ENCODE measurements at places on chromosomes 13 and 19.

DNA sequence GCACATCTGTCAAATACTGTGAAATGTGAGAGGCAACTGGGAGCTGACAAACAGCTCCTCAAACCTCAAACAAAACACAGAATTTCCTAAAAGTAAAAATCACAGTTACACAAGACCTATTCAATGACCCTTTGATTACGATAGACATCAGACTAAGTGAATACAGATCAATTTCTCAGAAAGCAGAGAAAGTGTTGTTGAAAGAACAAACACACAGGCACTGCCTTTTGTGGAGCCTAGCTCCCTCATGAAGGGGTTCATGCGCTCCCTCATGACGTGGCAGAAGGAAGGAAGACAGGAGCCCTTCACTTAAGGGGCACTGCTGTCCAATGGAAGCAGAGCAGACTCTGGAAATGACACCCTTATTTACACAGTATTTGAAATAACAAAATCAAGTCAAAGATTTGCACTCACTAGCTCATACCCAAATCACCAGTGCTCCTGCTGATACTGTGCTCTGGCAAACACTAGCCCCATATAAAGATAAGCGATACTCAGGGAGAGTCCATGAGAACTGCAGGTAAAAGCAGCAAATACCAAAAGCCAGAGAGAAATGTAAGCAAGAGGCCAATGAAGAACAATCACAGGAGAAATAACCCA, 144.9 kb downstream of the KLF12 start:
- DNase-seq: no peak

DNA sequence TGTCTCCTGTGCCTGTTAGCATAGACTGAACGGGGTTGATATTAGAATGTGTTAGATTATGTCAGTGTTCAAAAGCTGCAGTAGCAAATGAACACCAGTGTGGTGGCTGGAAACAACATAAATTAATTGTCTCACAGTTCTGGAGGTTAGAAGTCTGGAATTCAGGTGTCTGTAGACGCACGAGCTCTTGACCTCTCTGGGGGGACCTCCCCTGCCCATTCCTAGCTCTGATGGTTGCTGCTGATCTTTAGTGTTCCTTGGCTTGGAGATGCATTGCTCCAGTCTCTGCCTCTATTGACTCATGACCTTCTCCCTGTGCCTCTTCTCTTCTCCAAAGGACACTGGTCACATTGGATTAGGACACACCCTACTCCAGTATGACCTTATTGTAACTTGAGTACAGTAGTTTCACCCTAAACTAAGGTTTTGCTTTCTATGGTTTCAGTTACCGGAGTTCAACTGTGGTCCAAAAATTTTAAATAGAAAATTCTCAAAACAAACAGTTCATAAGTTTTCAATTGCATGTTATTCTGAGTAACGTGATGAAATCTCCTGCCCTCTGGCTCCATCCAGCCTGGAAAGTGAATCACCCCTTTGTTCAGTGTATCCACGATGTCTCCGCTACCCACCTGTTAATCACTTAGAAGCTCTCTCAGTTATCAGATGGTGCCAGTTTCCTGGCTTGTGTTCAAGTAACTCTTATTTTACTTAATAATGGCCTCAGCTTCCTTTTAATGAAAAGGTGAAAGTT, 273.2 kb downstream of the MYO16 start:
- DNase-seq: no peak

DNA sequence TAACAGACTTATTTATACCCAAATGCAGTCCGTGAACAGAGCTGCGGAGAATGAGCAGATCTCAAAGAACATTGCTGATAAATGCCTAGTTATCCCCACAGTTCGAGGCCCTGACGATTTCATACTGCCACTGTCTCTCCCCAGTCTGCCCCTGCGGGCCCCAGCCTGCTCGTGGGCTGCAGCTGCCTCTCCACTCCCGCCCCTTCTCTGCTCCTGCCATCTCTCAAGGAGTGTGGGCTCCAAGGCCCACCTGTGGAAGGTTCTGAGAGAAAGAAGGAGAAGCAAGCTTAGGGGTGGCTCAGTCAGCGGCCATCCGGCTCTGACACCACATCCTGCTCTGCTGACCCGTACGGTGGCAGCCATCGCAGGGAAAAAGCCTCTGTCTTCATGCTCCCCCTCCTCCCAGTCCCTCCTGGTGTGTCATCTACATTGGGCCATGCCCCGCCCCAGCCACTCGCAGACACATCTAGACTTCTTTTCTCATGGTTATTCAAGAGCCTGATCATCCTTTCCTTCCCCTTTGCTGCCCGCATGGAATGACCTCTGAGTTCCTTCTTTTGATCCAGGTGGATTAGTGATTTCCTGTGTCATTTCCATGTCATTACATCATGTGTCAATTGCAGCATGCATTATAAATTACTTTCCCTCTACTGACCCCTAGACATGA, 52.0 kb downstream of the EPS15L1 start:
- no peak for DNase-seq

DNA sequence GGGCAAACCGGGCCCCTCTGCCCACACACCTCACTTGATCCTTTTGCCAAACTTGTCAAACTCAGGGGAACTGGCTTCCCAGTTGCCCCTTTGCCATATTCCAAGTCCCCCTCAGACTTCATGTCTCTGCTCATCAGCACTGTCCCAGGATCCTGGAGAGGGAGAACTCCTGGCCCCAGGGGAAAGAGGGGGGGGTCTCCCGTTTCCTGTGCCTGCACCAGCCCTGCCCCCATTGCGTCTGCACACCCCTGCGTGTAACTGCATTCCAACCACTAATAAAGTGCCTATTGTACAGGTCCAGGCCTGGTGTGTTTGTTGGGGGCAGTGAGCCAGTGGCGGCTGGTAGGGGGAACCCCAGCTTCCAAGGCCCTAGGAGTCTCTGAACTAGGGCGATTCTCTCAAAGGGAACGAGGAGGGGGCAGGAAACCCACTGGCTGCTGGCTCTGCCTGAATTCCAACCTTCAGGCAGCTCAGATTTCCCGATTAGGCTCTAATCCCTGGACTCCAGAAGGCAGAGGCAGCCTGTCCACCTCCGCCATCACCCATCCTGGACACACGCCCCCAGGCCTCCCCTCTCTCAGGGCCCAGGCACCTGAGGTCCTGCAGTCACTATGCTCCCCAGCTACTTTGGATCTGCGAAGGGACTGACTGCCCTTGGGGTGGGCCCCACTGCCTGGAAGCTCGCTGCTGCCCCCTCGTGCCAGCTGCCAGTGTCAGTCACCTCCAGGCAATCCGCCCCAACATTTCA, 9.7 kb upstream of the ILF3 start:
- no peak for DNase-seq

GRCh38 chr13:58165617-58166016, 534.1 kb downstream of the PCDH17 start:
- DNase-seq: no peak

- peak; percentile 67 for DNase-seq
Measured at GRCh38 chr13:97279913-97280312, 57.8 kb downstream of the MBNL2 start.

- no peak for DNase-seq
Measured at GRCh38 chr19:46132508-46133100, 8.1 kb upstream of the IGFL3 start.

DNA sequence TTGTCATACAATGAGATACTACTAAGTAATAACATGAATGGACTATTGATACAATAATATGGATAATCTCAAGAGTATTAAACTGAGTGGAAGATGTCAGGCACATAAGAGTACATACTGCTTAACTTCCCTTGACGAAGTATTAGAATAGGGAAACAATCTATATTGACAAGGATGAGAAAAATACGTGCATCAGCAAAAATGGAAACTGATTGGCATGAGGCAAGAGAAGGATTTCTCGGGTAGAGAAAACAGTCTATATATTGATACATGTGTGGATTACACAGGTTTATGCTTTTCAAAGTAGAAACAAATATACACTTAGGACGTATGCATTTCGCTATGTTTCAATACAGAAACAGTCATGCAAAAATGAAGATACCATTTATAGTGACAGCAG, 57.4 kb downstream of the PRR20E start:
- DNase-seq: no peak

DNA sequence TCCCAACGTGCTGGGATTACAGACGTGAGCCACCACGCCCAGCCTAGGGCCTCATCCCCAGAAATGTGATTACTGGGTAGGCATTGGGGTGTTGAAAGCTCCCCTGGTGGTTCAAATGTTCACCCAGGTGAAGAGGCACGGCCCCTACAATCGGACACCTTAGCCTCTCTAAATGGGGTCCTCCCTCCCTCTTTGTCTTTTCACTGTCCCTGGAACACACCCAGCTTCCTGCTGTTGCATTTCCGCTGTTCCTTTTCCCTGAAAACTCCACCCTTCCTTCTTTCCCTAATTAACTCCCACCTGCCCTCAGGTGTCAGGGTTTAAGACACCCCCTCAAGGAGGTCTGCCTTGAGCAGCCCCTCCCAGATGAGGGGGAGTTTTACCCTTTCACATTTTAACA, 3.6 kb upstream of the PRODH2 start:
- no peak for DNase-seq

DNA sequence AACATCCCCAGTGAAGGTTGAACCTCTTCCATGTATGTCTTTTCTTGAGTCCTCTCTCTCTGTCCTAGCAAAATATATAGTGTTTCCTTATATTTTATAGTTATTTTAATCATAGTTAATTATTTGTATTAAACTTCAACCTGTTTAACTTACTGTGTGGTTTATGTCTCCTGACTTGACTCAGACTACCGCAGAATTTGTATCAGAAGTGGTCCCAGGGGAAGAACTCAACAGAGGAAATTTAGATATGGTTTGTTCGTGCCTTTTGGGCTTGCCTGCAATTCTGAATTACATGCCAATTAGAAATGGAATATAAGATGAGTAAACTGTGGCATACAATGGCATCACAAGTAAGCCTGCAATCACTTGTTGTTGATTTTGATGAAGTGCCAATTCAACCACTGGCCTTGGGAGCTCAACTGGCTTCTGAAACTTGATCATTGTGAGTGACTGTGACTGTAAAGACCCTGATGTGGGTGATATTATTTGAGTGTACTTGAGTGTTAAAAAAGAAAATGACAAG, 1459.5 kb upstream of the PCDH20 start:
- DNase-seq: no peak

- no peak for DNase-seq
Measured at GRCh38 chr19:29517412-29517811, 8.4 kb upstream of the VSTM2B start.

DNA sequence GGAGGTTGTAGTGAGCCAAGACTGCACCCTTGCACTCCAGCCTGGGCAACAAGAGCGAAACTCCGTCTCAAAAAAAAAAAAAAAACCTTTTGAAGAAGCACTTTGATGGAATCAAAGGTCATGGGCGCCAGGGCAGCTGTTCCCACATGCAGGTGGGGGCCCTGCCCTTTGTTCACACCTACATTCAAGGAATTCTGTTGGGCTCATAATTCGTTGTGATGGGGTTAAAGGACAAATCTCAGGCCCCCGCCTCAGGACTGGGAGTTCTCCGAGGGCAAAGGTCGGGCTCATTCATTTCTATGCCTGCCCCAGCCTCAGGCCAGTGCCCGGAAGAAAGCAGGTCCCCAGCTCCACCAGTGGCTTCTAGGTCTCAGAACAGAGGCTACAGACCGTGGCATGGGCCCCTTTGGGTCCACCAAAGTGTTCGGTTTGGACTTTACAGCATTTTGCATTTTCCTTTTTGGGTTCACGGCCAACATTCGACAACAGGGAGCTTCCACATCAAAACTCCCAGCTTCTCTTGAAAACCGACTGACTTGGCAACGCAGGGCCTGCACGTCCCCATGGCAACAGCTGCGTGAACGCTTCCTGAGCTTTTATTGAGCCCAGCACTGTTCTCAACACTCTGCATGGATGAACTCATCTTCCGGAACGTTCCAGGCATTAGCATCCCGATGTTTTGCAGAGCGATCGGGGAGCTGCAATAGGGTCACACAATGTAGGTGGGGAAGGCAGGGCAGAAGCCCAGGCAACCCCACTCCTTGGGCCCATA, 10.1 kb upstream of the GTF2F1 start:
- no peak for DNase-seq

- no peak for DNase-seq
Measured at GRCh38 chr19:2234996-2235380, 1.1 kb downstream of the PLEKHJ1 start.

DNA sequence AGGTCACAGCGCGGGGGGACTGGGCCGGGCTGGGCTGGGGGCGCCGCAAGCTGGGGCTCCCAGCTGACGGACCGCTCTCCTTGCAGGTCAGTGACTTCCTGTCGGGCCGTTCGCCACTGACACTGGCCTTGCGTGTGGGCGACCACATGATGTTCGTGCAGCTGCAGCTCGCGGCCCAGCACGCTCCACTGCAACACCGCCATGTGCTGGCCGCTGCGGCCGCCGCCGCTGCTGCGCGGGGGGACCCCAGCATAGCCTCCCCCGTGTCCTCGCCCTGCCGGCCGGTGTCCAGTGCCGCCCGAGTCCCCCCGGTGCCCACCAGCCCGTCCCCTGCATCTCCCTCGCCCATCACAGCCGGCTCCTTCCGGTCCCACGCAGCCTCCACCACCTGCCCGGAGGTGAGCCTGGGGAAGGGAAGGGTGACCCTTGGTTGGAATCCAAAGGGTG, 5.7 kb downstream of the MIDN start:
- no peak for DNase-seq

DNA sequence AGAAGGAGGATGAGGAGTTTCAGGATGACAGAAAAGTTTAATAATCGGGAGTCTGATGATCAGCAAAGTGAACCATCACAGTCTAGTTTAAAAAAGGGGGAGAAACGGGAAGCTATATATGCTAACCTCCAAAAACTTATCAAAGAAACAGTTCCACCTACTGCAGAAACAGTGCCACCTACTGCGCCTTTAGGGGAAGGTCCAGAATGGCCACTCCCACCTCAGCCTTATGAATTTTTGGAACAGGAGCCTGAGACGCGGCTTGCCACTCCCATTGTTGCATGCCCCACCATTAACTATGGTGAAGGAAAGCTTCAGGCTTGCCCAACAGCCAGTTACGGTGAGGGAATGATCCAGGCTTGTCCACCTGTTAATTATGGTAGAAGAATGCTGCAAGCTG, 929.0 kb downstream of the SLITRK6 start:
- no peak for DNase-seq

DNA sequence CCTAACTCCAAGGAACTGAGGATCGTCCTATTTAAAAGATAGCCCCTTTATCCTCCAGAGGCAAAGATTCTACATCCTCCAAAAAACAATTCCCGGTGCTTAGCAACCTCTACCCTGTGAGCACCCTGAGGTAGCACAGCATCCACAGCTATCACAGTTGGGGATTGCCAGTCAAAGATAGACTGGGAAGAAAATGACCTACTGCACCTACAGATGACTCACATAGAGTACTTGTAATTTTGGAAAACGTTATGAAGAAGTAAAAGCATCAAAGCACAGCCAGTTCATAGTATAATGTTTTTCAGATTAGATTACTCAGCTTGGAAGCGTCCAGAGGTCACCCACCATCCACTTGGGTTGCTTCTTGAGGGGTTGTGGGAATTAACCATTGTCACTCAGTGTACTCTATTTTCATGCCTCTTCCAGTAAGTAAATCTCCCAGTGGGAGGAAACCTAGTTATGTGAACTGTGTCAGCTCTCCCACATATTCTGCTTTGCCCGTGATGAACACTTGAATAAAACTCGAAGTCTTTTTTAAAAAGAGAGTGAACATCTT, 8.9 kb upstream of the FAM124A start:
- DNase-seq: no peak

DNA sequence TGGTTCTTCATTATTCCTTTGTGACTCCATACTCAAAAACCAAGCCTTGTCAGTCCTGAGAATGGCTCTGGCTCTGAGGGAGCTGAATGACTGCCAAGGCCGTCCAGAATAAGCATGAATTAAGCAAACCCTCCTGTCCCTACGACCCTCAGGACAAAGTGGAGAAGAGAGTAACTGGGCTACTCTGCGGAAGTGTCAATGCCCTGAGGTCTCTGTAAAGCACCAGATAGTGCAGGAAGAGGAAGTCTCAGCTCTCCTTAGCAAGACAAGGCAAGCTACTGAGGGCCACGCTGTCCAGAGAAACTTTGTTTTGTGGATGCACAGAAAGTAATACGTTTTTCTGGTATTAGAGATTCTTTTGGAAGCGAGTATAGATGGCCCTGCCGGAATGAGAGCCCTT, 94.1 kb downstream of the RNASEH2B start:
- no peak for DNase-seq
